ENCODE measurements at places on chromosomes 12 and 14.

DNA sequence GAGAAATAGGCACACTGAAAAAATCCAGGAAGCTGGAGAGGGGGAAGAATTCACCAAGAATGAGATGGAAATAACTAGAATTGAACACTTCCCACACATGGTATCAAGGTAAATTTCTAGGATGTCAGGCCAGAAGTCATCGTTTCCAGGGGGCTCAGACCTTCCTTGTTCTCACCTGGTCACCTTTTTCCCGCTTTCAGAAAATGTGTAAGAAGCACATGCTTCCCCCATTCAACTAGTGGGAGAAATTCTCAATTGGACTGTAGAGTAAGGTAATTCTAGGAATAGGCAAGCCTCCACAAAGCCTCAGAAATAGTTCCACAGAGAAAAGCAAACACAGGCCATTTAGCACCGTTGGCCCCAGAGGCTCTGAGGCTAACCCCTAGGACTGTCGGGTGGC, 2.8 kb upstream of the PTMS start:
- DNase-seq, result no peak

GRCh38 chr14:74140374-74140850, 55.7 kb downstream of the LIN52 start:
- DNase-seq, result no peak

DNA sequence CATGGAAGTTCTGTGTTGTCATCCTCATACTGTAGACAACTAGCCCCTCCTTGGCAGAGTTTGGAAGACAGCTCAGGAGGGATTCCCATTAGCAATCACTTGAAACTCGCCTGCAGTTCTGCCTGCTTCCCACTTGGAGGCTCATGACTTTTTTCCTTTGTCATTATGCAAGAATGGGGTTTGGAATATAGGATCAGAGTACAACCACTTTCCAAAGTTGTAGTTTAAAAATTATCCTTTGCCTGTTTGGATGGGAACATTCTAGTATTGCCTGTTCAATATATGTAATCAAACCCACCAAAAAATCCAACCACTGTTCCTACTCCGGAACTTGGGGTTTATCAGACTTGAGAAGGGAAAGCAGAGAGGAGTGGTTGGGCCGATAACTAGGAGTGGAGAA, 2.1 kb upstream of the GPD1 start:
- peak; percentile 52 for DNase-seq

GRCh38 chr12:118148287-118148686, 12.4 kb downstream of the PEBP1 start:
- DNase-seq, result no peak

GRCh38 chr12:7638760-7639555, 26.8 kb downstream of the APOBEC1 start:
- DNase-seq, result peak; percentile 86

DNA sequence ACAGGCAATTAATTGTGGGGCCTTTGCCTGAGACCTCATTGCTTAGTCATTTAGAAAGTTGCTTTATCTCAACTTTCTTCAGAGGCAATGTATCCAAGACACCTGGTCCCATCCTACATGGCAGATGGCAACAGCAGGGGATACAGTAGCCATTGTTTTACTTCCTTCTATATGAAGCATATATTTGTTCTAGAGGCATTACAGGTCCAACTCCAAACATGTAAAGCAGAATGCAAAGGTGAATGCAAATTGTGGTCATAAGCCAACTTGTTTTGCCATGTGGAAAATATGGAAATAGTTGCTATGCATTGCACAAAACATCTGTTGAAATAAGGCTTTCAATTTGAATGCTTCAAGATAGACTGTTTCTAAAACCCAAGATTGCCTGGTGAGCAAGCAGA, 109.8 kb upstream of the BCAT1 start:
- DNase-seq, result no peak

GRCh38 chr14:49050822-49051221, 535.4 kb downstream of the RPS29 start:
- no peak for DNase-seq

GRCh38 chr14:63006531-63006930, 38.7 kb downstream of the KCNH5 start:
- DNase-seq, result no peak

GRCh38 chr12:130041983-130042812, 120.1 kb upstream of the FZD10 start:
- no peak for DNase-seq

DNA sequence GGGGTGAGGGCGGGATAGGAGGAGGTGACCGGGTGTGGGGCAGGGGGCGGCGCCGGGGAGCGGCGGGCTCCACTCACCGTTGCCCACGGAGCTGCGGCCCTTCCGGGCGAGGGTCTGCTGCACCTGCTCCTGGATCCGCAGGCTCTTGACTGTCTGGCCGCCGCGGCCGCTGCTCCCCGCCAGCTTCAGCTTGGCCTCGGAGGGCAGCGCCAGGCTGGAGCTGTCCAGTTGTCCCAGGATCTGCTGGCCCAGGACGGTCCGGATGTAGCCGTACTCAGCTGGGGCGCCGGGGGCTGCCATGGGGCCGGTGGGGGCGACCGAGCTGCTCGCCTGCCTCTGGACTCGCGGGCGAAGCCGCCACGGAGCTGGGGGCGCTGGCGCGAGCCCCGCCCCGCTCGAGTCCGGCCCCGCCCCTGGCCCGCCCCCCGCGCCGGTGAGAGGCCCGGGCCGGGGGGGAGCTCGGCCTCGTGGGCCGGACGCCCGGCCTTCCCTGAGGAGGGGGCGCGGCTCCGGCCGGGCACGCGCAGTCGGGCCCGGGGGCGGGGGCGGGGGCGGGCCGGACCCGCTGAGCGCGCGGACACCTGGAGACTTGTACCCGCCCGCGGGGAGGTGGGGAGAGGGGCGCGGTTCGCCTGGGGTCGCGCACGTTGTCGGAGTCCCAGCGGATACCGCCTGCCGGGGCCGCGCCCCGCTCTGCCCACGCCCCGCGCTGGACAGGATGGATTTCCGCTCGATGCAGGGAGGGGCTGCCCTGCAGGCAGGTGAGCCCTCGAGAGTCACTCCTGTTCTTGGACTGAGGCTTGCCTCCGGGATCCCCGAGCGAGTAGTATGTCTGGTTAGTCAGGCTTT, at the start of gene PKP2:
TSS of gene PKP2 (minus strand) at position 346 of the 849 bp plus-strand sequence. CDS start at position 300, 46 bp downstream.
- DNase-seq, result peak; percentile 26

GRCh38 chr14:89566644-89567415, 149.8 kb upstream of the FOXN3 start:
- DNase-seq, result no peak

DNA sequence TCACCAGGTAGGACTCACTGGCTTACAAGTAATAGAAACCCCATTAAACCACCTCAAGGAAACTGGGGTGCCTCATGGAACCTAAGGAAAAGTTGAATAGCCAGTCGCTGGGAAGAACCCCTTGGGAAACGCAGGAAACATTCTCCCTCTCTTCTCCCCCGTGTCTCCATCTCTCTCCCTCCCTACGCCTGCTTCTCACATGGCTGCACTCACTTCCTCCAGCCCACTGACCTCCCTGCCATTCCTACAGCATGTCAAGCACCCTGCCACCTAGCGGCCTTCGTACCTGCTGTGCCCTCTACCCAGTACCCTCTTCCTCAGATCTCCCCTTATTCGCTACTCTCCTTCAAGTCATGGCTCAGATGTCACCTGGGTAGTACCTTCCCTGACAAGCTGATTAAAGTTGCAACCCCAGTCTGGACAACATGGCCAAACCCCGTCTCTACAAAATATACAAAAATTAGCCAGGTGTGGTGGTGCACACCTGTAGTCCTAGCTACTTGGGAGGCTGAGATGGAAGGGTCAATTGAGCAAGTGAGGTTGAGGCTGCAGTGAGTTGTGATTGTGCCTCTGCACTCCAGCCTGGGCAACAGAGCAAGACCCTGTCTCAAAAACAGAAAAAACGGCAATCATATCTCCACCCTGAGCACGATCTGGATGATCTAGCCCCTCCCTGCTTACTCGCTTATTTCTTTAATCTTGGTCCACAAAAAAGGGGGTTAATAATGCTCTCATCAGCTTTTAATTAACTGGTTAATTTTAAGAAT, 6.4 kb upstream of the DTX1 start:
- no peak for DNase-seq

DNA sequence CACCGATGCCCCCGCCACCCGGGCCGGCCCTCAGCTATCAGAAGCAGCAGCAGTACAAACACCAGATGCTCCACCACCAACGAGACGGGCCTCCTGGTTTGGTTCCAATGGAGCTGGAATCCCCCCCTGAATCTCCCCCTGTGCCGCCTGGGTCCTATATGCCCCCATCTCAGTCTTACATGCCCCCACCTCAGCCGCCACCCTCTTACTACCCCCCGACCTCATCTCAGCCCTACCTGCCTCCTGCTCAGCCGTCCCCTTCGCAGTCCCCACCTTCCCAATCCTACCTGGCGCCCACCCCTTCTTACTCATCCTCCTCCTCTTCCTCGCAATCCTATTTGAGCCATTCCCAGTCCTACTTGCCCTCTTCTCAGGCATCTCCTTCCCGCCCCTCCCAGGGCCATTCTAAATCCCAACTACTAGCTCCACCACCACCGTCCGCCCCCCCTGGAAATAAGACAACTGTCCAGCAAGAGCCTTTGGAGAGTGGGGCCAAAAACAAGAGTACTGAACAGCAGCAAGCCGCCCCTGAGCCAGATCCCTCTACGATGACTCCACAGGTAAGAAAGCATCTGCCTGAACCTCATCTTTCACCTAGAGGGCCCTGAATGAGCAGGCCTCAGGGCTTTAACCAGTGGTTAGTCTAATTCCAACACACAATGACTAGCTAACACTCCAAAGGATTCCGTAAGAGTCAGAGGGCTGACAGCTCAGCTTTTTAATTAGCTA, 851 bp downstream of the YLPM1 start:
- DNase-seq, result peak; percentile 34

DNA sequence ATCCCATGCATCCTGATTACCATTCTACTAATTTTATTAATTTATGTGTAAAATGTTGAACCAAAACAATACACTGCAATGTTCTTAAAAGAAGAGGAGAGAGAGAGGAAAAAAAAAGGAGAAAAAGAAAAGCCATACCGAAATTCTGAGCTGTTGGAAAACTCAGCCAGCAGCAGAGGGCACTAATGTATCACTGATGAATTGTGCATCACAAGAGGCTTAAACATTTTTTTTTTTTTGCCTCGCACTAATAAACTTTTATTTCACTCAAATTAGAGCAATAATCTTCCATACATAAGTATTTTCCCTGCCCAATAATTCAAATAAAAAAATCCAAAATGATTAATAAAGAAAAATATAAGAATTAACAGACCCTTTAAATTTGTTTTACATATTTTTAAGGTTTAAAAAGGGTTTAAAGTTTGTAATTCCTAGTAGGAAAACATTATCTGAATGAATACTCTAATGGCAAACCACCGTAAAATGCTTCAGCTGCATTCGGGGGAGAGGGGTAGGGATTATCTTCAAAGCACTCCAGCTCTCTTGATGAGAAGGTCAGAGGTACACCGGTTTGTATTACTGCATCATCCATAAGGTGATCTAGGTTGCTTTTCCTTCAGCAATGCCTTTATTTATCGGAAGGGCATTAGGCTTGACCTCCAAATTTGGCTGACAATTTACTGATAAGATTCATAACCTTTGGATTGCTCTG, 41.9 kb downstream of the ATP23 start:
- DNase-seq, result peak; percentile 46

GRCh38 chr14:104444159-104445030, 135.2 kb upstream of the C14orf180 start:
- DNase-seq, result no peak

GRCh38 chr14:23044840-23045239, 2.8 kb downstream of the PSMB11 start:
- DNase-seq, result no peak

GRCh38 chr12:108839018-108839889, 18.1 kb downstream of the SSH1 start:
- peak; percentile 60 for DNase-seq

DNA sequence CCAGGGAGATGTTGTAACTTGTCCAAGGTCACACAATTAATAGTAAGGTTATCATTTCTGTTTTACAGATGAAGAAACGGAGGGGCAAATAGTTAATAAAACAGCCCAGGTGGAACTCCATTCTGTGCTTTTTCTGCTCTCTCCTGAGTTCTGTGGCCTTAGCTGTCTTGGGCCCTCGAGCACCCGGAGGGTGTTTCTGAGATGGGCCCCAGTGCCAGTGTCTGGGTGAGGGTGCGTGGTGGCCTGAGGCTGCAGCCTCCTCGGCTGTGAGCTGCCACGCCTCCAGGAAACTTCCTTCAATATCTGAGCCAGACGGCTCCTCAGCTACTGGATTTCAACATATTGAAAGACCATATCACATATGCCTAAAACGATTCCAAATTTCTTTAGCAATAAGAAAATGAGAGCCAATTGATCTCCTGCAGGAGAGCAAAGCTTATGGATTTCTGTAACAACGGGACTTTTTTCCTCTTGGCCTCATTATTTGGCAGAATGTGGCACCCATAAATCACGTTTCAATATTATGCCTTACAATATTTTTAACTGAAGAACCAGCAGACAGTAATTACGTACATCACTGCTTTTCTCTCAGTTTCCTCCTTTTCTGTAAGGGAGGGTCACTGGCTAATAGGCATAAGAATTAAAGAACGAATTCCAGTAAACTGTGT, 74.8 kb upstream of the DICER1 start:
- no peak for DNase-seq

- no peak for DNase-seq
Measured at GRCh38 chr14:103026988-103027387, 30.4 kb downstream of the CDC42BPB start.

- peak; percentile 13 for DNase-seq
Measured at GRCh38 chr14:29716150-29716549, 211.5 kb downstream of the PRKD1 start.

GRCh38 chr12:46963977-46964971, 115.1 kb upstream of the PCED1B start:
- DNase-seq, result peak; percentile 79

DNA sequence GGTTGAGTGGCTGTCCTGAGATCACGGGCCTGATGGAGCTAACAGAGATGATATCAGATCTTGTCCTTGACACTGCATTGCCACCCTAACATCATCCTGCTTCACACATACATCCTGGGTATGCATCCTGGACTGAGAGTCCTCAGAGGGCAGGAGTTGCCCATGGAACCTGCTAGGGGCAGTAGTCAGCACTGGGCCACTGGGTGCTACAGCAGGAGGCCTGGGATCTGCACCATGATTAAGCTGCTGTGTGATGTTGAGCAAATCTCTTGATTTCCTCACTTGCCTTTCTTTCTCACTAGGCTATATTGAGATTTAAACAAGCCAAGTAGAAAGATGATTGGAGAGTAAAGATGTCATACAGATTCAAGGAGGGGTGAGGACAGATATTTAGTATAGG, 22.1 kb upstream of the EIF4B start:
- DNase-seq, result no peak

DNA sequence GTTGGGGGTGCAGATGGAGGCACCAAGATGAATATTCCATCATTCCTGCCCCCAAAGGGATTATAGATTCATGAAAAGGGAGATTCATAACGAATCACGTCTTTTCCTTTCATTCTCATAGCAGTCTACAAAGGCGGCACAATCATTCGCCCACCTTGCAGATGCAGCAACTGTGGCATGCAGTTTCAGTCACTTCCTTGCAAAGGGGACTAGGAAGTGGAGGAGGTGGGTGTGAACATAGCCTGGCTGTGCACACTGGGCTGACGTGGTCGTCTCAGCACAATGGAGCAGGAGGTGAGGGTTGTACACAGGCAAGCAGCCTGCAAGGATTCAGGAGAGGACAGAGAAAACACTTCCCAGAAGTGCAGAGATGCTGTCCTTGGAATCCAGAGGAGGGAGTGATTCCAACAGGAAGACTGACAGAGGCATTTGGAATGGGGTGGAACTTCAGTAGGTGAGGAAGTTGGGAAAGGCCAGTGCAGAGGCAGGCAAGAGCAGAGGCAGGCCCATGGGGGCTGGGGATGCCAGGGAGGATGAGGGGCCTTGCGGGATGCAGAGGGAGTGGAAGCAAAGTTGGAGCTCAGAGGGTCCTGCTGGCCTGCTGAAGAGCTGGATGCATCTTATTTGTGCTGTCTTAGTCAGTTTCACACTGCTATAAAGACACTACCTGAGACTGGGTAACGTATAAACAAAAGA, 21.9 kb upstream of the PPP2R5C start:
- no peak for DNase-seq
